Pulmonary artery endothelial cell (primary cell): ENCODE measurements at places on chromosomes 11 and 22. TPM values are rescaled to one million over a fixed set of nuclear protein-coding genes. Genes with fewer than 3 reads are reported as not detected.

DNA sequence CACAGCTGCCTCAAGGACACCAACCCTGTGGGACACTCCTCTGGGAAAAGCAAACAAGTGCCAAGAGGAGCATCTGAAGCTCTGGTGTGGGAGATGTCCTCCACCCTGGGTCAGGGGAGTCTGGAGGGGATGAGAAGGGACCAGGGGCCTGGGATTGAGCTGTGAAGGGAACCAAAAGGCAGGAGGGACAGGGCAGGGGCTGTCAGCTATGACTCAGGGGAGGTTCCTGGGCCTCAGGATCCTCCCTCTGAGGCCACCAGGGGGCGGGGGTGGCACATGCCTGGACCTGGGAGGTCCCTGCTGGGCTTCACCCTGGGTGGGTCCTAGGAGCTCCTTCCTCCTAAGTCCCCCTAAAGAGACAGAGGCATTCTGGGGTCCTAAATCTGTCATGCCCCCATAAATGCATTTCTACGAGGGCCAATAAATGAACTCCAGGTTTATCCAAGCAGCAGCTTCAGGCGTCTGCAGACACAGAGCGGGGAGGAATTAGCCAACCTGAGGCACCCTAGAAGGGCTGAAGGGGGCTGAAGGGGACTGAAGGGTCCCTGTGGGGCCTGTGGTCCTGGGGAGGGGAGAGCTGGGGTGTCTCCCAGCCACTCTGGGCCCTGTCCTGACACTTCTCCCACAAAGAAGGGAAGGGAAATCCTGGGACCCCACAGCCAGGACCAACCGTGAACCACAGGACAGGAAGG, 31.9 kb upstream of the IGLL5 start:
- no peak for DNase-seq

DNA sequence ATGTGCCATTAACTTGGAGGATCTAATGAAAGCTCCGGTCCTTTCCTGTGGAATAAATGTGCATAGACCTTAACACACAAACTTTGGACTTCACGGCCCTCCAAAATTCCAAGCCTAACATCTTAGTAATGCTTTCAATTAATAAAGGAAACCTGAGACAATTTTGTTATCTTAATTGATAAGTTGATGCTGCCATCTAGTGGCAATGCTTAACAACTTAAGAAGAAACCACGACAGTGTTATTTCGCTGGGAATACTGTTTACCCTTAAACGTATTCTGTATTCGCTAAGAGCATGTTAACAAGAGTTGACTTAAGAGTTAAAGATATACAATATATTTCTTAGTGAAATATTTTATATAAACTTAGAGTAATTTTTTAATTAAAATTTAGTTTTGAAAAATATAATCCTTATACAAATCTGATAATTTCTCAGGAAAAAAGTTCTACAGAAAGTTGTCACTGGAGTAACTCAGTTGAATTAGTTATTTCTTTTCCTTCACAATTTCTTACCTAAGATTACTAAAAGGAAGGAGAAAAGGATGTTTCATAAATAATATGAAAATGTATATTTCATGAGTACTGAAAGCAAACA, 35.0 kb upstream of the OR9G4 start:
- peak; percentile 11 for DNase-seq

The FGF4 gene
- total RNA-seq, result not detected in 2 replicates

DNA sequence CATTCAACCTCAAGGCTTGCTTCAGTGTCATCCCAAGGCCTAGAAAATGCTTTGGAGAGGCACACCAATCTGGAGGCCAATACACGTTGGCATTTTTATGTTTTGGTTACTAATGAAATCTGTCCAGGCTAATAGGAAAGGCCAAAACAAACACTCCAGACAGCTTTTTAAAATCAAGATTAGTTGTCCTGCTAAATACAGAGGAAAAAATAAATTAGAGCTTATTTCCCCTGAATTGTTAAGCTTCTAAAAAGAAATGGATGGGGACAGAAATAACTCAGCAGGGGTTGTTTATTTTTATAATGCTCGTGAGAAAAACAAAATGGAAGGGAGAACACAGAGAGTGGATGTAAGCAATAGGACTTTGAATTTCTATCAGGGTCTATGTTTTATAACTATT, 438.5 kb upstream of the LRRC4C start:
- DNase-seq, result no peak

DNA sequence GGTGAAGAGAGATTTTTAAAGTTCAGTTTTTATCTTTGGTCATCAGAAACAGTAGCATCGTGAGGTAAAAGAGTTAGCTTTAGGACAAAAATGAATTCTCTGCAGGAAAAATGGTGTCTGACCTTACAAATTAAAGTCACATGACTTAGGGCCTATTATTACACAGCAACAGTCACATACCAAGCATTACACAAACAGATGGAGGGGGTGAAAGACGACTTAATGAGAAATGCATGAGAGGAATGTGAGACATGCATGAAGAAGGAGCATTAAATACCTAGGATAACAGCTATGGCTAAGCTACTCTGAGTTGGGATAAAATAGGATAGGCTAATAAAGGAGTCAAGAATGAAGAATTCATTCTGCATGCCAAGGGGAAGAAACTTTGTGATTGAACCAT, 77.5 kb downstream of the BLID start:
- DNase-seq, result no peak

The APOL3 gene
- 52.0 and 59.1 TPM in 2 replicates for total RNA-seq

- DNase-seq, result no peak
Observed at GRCh38 chr11:46335890-46336562, 11.2 kb upstream of the DGKZ start.

The ADAMTS8 gene
- not detected in 2 replicates for total RNA-seq

The PLAAT5 gene
- not detected in 2 replicates for total RNA-seq

DNA sequence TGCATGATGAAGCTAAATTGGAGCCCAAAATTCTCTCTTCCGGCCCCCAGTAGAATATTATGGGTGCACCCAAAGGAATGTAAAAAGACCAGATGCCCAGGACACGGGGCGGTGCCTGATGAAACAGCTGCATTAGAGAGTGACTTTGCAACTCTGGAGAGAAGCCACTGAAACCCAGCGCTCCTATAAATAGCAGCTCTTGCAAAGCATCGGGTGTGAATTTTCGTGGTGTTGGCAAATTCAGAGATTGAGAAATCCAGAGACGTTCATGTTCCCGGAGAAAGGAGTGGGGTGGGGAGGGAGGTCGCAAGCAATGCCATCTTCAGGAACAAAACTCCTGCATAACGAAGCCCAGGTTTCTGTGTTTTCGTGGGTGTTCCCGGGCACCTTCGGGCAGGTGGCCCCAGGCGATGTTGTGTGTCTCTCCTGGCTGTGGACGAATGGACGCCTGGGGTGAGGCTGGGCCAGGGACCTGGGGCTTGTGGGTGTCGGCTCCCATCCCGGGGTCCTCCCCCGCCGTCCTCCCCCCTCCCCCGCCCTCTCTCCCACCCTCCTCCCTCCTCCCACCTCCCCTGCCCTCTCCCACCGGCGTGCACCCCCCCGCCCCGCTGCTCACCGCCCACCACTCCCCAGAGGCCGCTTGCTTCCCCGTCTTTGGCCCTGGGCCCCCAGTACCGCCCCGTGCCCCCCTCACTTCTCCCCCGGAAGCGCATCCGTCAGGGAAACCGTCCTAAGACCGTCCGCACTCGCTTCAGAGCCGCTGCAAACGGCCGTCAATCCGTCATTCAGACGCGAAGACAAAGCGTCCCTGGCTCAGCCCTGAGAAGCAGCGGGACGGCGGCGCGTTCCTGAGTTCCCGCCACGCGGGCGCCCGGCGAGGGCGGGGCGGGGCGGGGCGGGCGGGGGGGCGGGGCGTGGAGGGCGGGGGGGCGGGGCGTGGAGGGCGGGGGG, 26.7 kb upstream of the TOLLIP start:
- DNase-seq, result no peak

The SDHD gene
- total RNA-seq, result 164 and 252 TPM in 2 replicates

GRCh38 chr11:6746086-6746618, 25.6 kb downstream of the OR2AG2 start:
- DNase-seq, result no peak

DNA sequence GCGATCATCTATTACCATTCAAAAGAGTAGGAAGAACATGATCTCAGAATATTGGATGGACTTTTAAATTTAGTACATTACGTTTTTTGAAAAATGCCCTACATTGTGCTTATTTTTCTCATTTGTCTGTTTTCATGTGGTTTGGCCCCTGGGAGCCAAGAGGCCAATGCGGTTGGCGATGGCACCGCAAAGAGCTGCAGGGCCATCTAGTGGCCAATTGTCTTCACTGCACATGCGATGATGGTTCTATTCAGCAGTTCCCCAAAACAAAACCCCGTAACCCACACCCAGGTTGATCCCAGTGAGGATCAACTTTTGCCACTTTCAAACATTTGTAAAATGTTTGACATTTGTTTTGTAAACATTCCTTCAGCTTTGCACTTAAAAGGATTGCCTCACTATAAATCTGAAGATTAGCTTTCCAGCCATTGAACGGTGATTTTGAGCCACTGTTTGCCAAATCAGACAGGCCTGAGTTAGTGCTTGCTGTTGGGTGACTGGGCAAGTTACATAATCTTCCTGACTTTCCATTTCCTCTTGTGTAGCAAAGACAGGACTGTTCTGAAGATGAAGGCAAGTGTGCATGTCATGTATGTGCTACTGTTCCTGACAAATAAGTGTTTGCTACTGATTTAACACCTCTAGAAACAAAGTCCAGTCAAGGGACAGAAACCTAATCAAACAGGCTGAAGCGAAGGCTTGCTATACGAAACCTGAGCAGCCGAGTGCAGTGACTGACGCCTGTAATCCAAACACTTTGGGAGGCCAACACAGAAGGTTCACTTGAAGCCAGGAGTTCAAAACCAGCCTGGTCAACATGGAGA, 29.2 kb upstream of the XBP1 start:
- DNase-seq, result peak; percentile 10

The GAS2L1 gene
- total RNA-seq, result 16.5 and 22.4 TPM in 2 replicates
